ENCODE measurements at places on chromosomes 12 and 14. TPM values are rescaled to one million over a fixed set of nuclear protein-coding genes. Genes with fewer than 3 reads are reported as not detected.

- DNase-seq, result no peak
- H3K4me3 ChIP-seq, result peak overlapping the region; percentile 67
- H3K36me3 ChIP-seq, result no peaks in the 10 kb centered on the region
- H3K4me1 ChIP-seq, result peaks cover 40% of the 10 kb centered on the region
- peak overlapping the region; percentile 55 for H3K27ac ChIP-seq
These were observed 104.3 kb upstream of the MAX start for GRCh38 chr14:65206448-65207096.

DNA sequence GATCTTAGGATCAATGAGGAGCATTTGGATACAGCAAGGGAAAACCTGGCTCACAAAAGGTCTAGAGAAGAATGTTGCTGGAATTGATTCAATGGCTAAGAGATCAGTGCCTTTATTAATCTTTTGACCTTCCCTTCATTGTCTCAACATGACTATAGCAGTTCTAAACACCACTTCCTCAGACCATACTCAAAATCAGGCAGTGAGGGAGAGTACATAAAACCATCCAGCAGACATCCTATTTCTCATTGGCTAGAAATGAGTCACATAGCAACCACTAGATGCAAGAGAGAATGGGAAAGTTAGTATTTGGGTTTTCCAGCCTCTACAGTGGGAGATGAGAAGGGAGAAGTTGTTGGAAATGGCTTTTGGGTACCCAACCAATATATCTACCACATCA lies 151.4 kb upstream of the NUDT4 start:
- no peak overlapping the region for H3K27ac ChIP-seq
- no peaks in the 10 kb centered on the region for H3K27me3 ChIP-seq
- H3K36me3 ChIP-seq, result no peaks in the 10 kb centered on the region
- DNase-seq, result no peak
- H3K4me1 ChIP-seq, result no peaks in the 10 kb centered on the region

DNA sequence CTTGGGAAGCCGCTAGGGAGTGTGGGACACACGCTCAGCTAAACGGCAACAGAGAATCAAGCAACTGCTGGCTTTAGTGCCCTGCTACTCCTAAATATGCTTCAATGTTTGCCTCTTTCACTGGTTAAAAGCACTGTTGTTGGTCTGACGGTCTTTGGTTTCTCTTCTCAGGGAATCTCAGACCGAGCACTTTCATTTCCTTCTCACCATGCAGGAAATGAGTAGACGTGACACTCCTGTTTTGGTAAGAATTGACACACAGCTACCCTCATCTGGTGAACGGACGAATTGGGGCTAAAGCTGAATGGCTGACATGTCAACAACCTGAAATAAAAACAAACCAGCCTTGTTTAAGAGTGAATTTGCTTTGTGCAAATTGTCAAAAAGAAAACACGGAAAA lies 57.5 kb upstream of the PIWIL1 start:
- no peak overlapping the region for H3K27ac ChIP-seq
- H3K27me3 ChIP-seq, result no peaks in the 10 kb centered on the region
- DNase-seq, result peak; percentile 10

DNA sequence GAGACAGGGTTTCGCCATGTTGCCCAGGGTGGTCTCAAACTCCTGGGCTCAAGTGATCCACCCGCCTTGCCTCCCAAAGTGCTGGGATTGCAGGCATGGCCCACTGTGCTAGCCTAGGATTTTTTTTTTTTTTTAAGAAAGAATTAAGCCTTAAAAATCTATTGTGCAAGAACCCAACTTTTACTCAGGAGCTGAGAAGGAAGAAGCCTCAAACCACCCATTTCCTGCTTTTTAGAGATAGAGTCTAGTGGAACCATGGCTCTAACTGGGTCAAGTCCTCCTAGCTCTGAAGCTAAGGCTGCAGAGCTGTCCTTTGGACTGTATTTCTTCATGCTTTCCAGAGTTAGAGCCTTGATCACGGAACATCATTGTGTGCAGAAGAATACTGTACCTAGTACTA lies 1.3 kb upstream of the TSFM start:
- no peaks in the 10 kb centered on the region for H3K27me3 ChIP-seq
- DNase-seq, result peak; percentile 18
- peaks cover 3% of the 10 kb centered on the region for H3K36me3 ChIP-seq
- H3K4me3 ChIP-seq, result peak overlapping the region; percentile 91
- H3K27ac ChIP-seq, result peak overlapping the region; percentile 74

DNA sequence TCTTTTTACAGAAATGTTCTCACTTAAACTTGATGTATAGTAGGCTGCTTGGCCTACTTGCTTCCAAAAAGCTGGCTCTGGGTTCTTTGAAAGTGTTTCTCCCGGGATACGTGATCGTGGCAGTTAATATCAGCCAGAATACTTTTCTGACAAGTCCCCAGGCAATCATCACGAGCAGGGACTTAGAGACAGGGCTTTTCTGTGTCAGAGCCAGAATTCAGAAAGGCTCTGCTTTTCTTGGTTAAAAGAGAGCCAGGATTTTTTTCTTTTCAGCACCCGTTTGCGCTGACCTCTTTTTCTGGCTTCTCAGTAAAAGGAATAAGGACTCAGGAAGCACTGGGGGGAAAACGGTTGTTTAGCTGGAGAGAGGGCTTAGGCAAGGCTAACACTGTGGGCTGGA lies 57.8 kb upstream of the ARHGAP5 start:
- no peaks in the 10 kb centered on the region for H3K4me1 ChIP-seq
- no peaks in the 10 kb centered on the region for H3K36me3 ChIP-seq
- no peak overlapping the region for H3K4me3 ChIP-seq
- no peak overlapping the region for H3K27ac ChIP-seq
- H3K27me3 ChIP-seq, result no peaks in the 10 kb centered on the region

GRCh38 chr14:96307434-96307833 lies 51.4 kb downstream of the BDKRB1 start:
- no peaks in the 10 kb centered on the region for H3K4me1 ChIP-seq
- H3K36me3 ChIP-seq, result peaks cover 86% of the 10 kb centered on the region
- no peak overlapping the region for H3K27ac ChIP-seq
- DNase-seq, result no peak
- H3K4me3 ChIP-seq, result no peak overlapping the region

DNA sequence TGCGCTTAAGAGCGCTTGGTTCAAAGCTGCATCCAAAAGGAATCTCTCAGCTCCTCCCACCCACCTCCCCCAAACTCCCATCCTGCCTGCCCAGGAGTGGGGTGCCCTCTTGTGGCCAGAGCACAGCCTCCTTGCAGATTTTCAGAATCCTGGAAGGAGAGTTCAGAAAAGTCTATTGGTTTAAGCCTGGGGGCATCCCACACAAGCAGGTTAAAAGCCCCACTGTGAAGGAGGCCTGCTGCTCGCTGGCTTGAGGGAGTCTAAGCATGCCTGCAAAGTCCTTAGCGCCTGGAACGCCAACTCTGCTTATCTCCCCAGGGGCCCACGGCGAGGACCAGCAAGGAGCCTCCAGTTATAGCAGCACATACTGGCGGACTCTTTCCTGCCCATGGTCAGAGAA lies 297.1 kb downstream of the KSR2 start:
- no peaks in the 10 kb centered on the region for H3K4me1 ChIP-seq
- no peak for DNase-seq
- no peak overlapping the region for H3K27ac ChIP-seq
- H3K36me3 ChIP-seq, result no peaks in the 10 kb centered on the region
- no peaks in the 10 kb centered on the region for H3K27me3 ChIP-seq
- H3K4me3 ChIP-seq, result no peak overlapping the region

LRFN5 gene
- polyA plus RNA-seq, result not detected

DNA sequence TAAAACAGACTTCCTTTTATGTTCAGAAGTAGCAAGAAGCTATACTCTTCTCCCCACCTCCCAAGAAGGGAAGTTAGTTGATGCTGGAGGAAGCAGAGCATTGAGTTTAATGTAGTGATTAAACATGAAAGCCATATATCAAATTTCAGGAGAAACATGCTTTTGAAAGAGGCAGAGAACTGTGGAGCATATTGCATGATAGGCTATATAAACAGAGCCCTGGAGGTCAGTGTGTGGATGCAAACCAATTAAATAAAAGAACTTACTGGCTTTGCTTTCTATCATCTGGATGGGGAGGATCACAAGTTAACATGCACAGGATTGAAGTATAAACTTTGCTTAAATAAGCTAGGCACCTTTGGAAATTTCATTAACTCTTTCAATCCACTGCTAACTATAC lies 94.1 kb downstream of the MSRB3 start:
- H3K4me1 ChIP-seq, result no peaks in the 10 kb centered on the region
- DNase-seq, result no peak
- H3K27me3 ChIP-seq, result no peaks in the 10 kb centered on the region
- H3K36me3 ChIP-seq, result no peaks in the 10 kb centered on the region
- H3K27ac ChIP-seq, result no peak overlapping the region

- H3K36me3 ChIP-seq, result no peaks in the 10 kb centered on the region
- no peaks in the 10 kb centered on the region for H3K4me1 ChIP-seq
- H3K27ac ChIP-seq, result no peak overlapping the region
These were observed 172.4 kb upstream of the PWP1 start for GRCh38 chr12:107513184-107513583.

STXBP6 gene
- not detected for polyA plus RNA-seq

- no peak overlapping the region for H3K4me3 ChIP-seq
- H3K27me3 ChIP-seq, result no peaks in the 10 kb centered on the region
- DNase-seq, result no peak
- H3K27ac ChIP-seq, result no peak overlapping the region
- H3K36me3 ChIP-seq, result no peaks in the 10 kb centered on the region
These were observed 37.4 kb upstream of the MEG3 start for GRCh38 chr14:100788517-100788916.

CCDC175 gene
- not detected for polyA plus RNA-seq

- DNase-seq, result no peak
- H3K27ac ChIP-seq, result no peak overlapping the region
- no peak overlapping the region for H3K4me3 ChIP-seq
- no peaks in the 10 kb centered on the region for H3K27me3 ChIP-seq
- no peaks in the 10 kb centered on the region for H3K4me1 ChIP-seq
- H3K36me3 ChIP-seq, result no peaks in the 10 kb centered on the region
These were observed 10.0 kb downstream of the TUBA1B start for GRCh38 chr12:49121047-49121696.

DNA sequence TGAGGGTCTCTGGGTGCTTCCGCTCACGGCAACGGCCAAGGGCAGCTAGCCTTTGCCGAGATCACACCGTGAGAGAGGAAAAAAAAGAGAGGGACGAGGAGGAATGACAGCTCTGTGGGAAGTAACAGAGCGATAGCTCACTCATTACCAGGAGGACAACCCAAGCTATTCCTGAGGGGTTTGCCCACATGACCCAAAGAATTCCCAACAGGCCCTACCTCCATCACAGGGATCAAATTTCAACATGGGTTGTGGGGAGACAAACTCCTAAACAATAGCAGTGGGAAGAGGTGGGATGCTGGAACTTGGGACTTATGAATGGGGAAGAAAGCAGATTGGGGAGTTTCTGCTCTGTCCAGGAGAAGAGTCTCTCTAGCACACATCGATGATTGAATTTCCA lies 180.6 kb downstream of the LRRK2 start:
- no peaks in the 10 kb centered on the region for H3K36me3 ChIP-seq
- no peak overlapping the region for H3K4me3 ChIP-seq
- no peak overlapping the region for H3K27ac ChIP-seq
- no peaks in the 10 kb centered on the region for H3K27me3 ChIP-seq
- no peak for DNase-seq
- no peaks in the 10 kb centered on the region for H3K4me1 ChIP-seq

- H3K27me3 ChIP-seq, result peaks cover 7% of the 10 kb centered on the region
- no peak overlapping the region for H3K27ac ChIP-seq
- no peak overlapping the region for H3K4me3 ChIP-seq
- no peak for DNase-seq
These were observed 83.6 kb upstream of the ARHGAP5 start for GRCh38 chr14:31993521-31993951.

DNA sequence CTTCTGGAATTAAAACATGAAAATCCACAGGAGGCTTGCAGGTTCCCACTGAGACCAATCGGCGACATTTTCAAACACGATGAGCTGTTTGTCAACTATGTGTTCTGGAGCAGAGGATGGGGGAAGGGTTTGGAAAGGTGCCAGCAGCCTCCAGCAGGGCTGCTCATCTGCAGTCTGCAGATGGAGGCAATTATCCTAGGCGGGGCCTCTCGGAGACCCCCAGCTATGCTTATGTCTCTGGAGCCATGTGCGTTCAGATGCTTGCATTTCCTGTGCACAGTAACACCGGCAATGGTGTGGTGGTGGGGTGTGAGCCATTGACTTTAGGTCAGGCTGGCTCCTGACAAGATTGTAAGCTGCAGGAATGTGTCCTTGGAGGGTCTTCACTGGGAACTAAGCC lies 51.7 kb downstream of the RPH3A start:
- H3K4me3 ChIP-seq, result no peak overlapping the region
- H3K4me1 ChIP-seq, result no peaks in the 10 kb centered on the region
- no peaks in the 10 kb centered on the region for H3K36me3 ChIP-seq
- H3K27me3 ChIP-seq, result peaks cover 3% of the 10 kb centered on the region

DNA sequence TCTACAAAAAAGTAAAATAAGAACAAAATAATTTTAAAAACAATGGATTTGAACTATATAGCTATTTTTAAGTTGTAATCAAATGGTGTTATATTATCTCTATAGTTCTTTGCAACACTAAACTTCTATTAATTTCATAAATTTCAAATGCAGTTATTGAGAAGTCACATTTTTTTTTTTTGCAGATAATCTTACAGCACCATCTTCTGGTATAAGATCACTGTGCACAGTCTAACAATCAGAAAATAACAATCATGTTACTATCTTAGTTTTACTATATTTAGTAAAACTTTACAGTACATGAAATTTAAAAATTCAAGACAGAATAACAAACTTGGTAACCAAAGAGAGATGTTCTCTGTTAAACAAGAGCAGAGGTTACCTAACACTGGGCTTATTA lies 40.6 kb downstream of the GXYLT1 start:
- no peak overlapping the region for H3K27ac ChIP-seq
- no peak overlapping the region for H3K4me3 ChIP-seq
- no peaks in the 10 kb centered on the region for H3K27me3 ChIP-seq
- no peaks in the 10 kb centered on the region for H3K4me1 ChIP-seq

GRCh38 chr12:109763201-109763841 lies 49.7 kb downstream of the FAM222A start:
- peak; percentile 39 for DNase-seq
- H3K27ac ChIP-seq, result no peak overlapping the region
- no peaks in the 10 kb centered on the region for H3K4me1 ChIP-seq
- no peaks in the 10 kb centered on the region for H3K27me3 ChIP-seq

DNA sequence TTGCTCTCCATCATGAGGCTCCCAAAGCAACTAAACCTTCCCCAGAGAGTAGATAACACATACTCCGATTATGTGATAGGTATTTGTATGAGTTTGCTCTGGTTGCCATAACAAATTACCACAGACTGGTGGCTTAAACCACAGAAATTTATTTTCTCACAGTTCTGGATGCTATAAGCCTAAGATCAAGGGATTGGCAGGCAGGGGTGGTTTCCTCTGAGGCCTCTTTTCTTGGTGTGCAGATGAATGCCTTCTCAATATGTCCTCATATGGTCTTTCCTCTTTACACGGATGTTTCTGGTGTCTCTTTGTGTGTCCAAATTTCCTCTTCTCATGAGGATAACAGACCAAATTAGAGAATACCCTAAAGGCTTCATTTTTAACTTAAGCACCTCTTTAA lies 285.8 kb upstream of the GRIP1 start:
- H3K36me3 ChIP-seq, result no peaks in the 10 kb centered on the region
- no peak for DNase-seq
- no peaks in the 10 kb centered on the region for H3K4me1 ChIP-seq
- H3K27me3 ChIP-seq, result no peaks in the 10 kb centered on the region
- H3K4me3 ChIP-seq, result no peak overlapping the region

GRCh38 chr14:95146079-95146771 lies 11.1 kb downstream of the DICER1 start:
- H3K4me3 ChIP-seq, result no peak overlapping the region
- no peak overlapping the region for H3K27ac ChIP-seq
- no peak for DNase-seq
- peaks cover 13% of the 10 kb centered on the region for H3K4me1 ChIP-seq

All from CD4-positive, CD25-positive, alpha-beta regulatory T cell (primary cell).